OCI-LY7 (cell line): ENCODE measurements at places on chromosomes 5 and 9.

GRCh38 chr9:72575666-72576065, 54.3 kb downstream of the TMC1 start:
- no peak for DNase-seq

GRCh38 chr9:22037954-22038690, 29.0 kb upstream of the CDKN2B start:
- peak; percentile 60 for DNase-seq

- no peak for DNase-seq
Observed at GRCh38 chr9:17065062-17065461, 69.8 kb upstream of the CNTLN start.

DNA sequence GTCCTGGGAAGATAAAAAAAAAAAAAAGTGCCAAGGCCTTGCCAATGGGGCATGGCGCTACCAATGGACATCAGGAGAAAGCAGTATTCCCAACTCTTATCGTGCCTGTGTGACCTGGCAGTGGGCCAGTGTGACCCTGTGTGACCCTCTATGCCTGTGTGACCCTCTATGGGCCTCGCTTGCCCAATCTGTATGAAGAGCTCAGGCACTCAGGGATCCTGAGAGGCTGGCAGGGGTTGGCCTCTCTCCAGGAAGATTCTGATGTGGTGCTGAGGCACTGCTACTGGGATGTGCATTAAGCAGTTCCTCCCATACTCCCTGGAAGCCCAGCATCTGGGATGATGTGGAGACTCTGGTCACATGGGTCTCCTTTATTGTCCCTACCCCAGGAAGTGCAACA, 179.2 kb downstream of the MACROH2A1 start:
- DNase-seq = no peak

- DNase-seq = peak; percentile 63
Observed at GRCh38 chr9:36499174-36499890, 73.4 kb upstream of the MELK start.

DNA sequence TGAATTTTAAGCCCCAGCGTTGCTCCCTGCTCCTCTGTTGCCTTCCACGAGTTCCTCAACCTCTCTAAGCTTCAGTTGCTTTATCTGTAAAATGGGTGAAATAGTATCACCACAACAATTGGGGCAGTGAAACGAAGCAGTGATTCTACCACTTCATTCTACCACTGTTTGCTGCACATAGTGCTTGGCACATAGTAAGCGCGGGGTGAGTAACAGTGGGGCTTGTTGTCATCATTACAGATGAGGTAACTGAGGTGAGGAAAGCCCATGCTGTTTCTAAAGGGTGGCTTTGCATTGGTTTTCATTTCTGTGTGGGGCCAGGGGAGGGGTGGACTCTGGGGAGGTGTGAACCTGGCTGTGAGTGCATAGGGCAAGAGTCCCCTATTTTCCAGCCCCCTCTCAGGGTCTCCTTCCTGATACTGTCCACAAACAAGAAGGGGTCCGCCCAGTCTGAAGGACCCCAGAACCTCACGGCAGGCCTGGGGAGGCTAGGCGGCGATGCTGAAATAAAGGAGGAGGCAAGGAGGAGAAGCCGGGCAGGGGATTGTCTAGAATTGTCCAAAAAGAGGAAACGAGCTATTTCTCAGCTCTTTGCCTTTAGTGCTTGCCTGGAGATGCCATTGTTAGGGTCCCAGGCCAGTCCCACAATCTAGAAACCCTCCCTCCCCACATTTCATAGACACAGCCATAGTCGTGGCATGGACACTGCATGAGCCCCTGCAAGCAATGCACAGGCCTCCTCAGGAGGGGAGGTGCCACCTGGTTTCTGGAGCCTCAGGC, 65.6 kb downstream of the IL6ST start:
- DNase-seq = no peak

- no peak for DNase-seq
Observed at GRCh38 chr9:9783711-9784110, 829.1 kb downstream of the PTPRD start.

DNA sequence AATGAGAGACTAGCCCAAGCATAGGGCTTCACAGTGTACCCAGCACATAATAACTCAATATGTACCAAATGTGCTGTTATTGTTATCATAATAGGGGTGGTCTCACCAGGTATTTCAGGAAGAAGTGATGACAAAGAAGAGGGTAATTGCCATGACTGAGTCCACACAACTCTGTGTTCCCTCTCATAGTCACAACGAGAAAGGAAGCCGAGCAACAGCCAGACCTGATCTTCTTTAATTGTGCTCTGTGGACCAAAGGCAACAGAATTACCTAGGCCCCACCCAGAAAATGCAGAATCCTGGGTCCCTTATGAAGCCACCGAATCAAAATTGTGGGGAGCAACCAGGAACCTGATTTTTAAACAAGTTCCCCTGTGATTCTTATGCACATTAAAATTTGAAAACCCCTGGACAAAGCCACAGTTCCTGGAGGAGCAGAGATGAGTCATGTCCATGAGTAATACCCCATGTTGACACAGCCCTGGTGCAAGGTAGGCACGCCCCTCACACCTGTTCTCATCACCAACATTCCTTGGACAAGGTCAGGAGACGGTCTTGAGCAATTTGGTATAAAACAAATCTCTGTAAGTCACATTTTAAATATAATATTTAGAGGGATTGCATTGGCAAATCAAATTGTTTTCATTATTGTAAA, 5.2 kb downstream of the FGF1 start:
- DNase-seq = no peak

GRCh38 chr5:102099766-102100331, 196.2 kb downstream of the SLCO4C1 start:
- DNase-seq = no peak

- no peak for DNase-seq
Observed at GRCh38 chr5:175873088-175873454, 1.7 kb downstream of the CPLX2 start.

DNA sequence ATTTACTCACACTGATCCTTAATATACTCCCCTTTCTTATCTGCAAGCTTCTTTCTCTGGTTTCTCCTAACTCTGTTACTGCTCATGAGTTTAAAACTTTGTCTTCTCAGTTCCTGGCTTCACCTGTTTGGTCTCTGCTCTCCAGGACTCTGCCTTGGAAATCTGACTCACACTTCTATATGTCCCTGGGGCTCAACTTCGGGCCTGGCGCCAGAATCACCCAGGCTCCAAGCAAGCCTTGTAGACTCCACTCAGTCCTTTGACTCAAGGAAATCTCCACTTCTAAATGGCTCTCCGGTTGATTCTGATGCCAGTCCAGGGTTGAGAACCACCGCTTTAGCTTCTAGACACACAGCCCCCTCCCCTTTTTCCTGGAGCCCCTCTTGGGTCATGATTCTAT, 57.8 kb downstream of the TMC1 start:
- no peak for DNase-seq

DNA sequence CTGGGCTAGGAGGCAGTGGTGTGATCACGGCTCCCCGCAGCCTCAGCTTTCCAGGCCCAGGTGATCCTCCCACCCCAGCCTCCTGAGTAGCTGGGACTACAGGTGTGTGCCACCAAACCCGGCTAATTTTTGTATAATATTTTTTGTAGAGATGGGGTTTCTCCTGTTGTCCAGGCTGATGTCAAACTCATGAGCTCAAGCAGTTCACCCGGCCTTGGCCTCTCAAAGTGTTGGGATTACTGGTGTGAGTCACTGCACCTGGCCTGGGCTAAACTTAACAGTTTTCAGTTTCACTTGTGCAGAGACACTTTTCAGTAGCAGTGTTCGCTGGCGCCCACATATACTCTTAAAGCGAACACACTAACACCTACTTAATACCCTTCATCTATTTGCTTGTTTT, 205.6 kb upstream of the ZNF608 start:
- DNase-seq = peak; percentile 61

DNA sequence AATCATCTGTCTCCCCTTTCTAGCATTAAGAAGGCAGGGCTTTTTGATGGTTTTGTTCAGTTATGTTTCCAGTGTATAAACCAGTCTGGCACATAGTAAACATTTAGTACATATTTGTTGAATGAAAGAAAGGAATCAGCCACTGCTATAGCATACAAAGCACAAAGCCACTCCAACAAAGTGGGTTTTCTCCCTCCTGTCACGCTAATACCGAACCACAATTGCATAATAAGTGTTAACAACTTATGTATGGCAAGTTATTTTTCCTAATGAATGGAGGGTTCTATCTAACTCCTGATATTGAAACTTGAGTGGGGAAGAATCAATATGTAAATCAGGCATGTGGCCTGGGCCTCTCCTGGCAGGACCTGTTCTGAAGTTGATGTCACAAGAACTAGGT, 53.9 kb downstream of the PRUNE2 start:
- no peak for DNase-seq

GRCh38 chr9:113154946-113155345, 4.1 kb downstream of the SLC31A2 start:
- DNase-seq = no peak
